Psoas muscle (tissue), 8 donors: ENCODE measurements at places on chromosomes 5 and 9.

DNA sequence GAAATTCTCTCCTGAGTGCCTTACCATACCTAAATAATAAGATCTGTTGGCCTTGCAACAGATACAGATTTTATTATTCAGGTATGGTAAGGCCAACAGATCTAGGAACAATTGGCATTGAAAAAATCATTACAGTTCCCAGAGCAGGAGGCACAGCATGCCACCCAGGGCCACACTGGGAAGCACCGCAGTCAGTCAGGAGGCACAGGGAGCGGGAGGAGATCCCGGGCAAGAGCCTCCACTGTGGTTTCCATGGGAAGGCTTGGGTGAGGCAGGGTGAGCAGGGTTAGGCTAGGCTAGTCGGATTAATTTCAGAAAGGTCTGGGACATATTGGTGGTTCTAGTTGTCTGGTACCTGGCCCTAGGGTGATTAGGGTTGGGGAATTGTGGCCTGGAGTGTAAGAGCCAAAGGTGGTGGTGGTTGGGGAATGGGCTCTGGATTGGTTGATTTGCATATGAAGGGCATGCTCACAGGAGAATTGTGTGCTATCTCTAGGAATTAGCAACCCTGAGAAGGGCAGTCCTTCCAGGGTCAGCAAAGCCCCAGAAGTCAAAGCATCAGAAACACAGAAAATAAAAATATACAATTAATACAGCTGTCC, 111.4 kb downstream of the PDE8B start:
- no peak for DNase-seq

- peak; percentile 66 for DNase-seq
These were observed 544 bp upstream of the ERCC6L2 start for GRCh38 chr9:95874989-95875304.

- DNase-seq: no peak
These were observed 344.5 kb downstream of the ACTL7B start for GRCh38 chr9:108511307-108511706.

GRCh38 chr9:13165236-13165945, 114.1 kb downstream of the MPDZ start:
- DNase-seq: no peak

DNA sequence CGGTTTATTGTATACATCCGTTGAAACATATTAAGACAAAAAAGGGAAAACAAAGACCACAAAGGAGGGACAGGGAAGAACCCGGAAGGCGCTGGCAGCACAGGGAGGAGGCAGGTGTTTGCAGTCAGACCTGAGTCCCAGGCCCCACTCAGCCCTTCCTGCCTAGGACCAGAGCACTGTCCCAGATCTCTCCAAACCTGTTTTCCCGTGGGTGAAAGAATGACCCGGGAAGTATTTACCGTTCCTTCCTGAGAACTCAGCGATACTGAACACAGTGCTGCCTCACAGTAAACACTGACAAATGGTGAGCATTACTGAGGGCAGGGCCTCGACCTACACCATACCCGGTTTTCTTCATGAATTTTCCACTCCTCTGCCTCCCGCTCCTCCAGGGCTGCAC, 1.2 kb downstream of the ABO start:
- no peak for DNase-seq
